ENCODE measurements at places on chromosomes 1 and 21. TPM values are rescaled to one million over a fixed set of nuclear protein-coding genes. Genes with fewer than 3 reads are reported as not detected.

GRCh38 chr1:31784356-31785019, 20.3 kb upstream of the ADGRB2 start:
- DNase-seq = no peak

DNA sequence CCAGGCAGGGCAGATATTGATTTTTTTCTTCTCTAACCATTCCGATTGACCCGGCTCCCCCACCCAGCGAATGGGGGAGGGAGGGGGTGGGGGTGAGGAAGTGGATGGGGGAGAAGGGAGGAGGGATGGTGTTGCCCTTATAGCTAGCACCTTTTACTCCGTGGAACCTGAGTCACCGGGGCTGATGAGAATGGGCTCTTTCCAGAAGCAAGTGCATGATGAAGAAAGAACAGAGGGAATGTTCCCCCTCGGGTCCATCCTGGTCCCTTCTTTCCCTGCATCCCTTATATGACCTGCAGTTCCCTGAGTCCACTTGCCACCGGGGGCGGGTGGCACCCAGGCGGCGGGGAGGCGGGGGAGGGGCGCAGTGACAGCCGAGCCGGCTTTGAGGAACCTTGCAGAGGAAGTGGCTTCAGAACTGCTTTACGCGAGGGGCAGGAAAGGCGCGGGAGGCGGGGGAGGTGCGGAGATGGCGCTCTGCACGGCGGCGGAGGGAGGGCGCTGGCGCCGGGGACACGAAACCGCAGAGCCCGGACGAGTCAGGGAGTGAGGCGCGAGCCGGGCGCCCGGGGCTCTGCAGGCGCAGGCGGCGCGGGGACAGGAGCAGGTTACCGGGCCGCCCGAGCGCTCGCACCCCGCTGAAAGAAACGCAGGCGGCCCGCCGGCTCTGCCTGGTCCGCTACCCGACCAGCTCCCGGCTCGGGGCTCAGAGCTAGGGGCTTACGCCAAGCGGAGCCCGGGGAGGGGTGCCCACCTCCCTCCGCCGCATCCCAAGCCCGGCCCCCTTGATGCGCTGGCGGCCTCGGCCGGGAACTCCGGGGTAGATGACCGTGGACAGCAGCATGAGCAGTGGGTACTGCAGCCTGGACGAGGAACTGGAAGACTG, 49.7 kb downstream of the RASSF5 start:
- no peak for DNase-seq

- DNase-seq = no peak
These were observed 11.2 kb downstream of the AGO1 start for GRCh38 chr1:35894183-35894582.

GRCh38 chr1:94475232-94475631, 57.0 kb downstream of the ABCD3 start:
- no peak for DNase-seq

- DNase-seq = no peak
These were observed 5.3 kb upstream of the CD55 start for GRCh38 chr1:207316141-207316540.

GRCh38 chr1:22171951-22172715, 29.2 kb upstream of the WNT4 start:
- DNase-seq = no peak

S100B gene
- not detected for total RNA-seq

OR6K2 gene
- not detected for total RNA-seq

C1orf141 gene
- total RNA-seq = not detected

ETV3 gene
- 5.8 TPM for total RNA-seq

BTBD19 gene
- 2.7 TPM for total RNA-seq
